ENCODE measurements at places on chromosomes 5 and 9.

DNA sequence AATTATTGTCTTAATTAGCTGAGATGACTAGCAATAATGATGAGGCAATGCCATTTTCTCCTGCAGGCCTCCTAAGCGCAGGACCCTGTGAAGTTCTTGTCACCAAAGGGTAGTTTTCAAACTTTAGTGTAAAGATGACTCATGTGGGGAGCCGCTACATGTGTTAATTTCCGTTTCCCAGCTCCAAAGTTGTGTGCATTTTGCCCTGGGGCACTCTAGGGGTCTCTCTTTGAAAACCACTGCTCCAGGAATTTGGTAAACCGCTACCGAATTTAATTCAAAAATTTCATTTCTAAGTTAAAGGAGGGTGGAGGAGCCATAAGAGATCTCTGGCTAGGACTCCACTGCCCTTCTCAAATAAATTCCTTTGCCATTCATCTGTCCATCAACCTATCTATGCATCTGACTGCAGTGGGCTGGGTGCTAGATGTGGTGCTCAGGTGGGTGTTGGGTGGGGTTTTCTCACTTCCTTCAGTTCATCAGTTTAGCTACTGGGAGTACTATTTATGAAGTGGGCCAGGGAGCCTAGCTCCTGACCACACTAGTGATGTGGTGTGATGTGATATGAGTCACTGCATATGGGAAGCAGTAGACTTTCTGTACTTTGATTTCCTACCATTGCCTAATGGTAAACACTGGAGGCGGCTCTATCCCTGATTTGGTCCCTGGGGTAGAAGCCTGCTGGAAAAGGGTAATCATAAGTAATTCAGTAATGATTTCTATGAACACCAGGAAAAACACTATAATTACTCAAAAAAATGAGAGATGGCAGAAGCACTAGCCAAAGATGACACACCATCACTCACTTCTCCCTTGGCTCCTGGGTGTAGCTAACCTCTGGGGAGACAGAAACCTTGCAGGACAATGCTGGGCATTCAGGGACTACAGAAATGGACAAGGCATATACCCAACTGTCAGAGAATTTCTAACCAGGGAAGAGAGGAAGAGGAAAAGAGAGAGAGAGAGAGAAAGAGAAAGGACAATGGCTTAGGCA, 4.0 kb upstream of the ZSWIM6 start:
- peak; percentile 48 for DNase-seq

- no peak for DNase-seq
These were observed 451.8 kb downstream of the RAB3C start for GRCh38 chr5:59034498-59035186.

DNA sequence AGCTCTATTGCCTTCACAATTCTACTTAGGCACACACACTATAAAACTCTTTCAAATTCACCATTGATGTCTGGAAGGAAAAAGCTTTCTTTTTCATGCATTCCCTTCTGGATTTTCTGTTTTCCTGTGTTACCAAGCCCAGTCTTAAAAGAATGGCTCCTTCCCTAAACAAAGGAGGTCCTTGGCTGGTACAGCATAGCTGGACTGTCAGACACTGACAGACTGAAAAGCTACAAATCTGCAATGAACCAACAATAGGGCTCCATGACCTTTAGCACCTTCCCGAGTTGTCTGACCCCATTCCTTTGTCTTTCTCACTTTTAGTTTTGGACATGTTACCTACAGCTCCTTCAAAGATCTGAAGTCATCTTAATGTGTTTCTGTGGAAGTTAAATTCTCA, 382.5 kb downstream of the TMEM161B start:
- no peak for DNase-seq

GRCh38 chr5:4989118-4989517, 151.0 kb upstream of the ADAMTS16 start:
- DNase-seq = no peak

DNA sequence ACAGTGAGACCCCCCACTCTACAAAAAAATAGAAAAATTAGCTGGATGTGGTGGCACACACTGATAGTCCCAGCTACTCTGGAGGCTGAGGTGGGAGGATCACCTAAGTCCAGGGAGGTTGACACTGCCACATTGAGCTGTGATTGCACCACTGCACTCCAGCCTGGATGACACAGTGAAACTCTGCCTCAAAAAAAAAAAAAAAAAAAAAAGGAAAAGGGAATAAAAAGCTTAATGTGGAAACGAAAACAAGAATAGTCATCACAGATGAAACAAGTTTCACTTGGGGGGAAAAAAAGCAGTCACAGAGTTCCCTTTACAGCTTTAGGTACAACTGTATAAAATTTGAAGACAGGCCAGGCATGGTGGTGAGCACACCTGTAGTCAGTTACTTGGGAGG, 84.2 kb downstream of the FNBP1 start:
- DNase-seq = no peak

GRCh38 chr9:83209188-83209731, 146.3 kb upstream of the RASEF start:
- DNase-seq = no peak
